ENCODE measurements at places on chromosomes 6 and 20.

DNA sequence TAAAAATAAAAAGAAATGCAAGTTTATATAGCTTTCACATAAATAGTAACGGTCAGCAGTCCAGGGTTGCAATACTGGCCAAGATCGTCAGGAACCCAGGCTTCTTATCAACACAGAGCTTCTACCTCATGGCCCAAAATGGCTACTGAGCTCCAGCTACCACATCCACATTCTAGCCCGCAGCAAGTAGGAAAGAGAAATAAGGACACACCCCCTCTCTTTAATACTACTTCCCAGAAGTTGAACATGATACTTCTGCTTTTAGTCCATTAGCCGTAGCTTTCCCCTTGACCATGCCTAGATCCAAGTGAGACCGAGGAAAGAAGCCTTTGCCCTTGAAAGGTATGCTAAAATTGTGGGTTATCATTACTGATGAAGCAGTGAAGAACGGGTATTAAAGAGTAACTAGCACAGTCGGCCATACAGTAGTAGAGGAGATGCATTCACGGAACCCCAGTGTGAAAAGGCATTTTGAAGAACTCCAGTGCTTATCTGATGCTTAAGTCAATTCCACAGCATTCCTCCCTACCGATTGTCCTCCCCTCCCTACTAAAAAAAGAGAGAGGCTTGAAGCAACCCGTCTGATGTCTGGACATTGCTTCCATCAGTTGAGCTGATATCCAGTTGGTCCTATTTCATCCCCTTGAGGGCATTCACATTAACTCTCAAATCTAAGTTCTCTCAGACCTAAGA lies 226.9 kb upstream of the RREB1 start:
- no peak for DNase-seq

DNA sequence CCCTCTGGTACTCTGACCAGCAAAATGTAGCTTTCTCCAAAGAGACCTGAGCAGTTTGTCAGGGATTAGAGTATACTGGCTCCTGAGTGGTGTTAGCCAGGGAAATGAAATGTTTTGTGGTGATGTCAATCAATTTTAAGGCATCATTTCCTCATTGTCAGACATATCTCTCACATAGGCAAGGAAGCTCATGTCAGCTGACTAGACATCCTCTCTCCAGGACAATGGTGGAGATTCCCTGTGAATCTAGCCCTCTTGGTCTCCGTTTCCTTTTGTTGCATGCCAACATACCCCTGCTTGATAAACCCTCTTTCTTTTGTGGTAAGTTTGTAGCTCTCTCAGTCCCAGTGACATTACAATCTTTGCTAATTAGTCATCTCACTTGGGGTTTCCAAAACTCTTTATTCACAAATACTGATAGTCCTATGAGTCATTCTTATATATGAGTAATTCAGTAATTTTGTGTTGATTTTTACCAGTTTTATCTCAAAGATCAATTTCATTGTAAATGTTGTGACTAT lies 135.6 kb upstream of the PTPRK start:
- peak; percentile 8 for DNase-seq

GRCh38 chr6:109853951-109854350 lies 124.2 kb upstream of the GPR6 start:
- no peak for DNase-seq

DNA sequence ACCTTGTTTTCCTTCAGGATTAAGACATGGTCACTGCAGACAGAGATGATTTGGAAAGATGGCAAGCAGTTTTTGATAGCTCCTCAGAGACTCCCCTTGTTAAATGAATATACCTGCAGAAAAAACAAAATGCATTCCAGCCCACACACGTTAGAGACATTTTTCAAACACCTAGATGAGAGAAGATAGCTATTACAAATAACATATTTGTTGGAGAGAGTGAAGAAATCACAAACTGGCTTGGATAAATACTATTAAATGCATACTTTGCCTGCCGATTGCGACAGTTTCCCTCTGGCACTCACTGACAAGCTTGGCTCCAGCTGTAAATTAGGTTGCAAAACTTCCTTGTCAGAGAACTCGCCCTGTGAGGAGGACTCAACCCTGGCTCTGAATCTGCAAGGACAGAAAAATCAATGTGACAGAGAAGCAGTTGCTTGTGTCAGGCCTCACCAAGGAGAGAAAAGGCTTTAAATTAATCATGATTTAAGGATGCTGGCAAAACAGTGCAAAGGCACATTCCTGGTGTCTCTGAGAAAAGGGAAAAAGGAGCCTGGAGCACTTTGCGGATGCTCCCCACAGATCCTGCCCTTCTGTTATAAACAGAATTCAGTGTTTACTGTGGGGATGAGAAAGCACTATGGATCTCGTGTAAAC lies 423.7 kb upstream of the MARCKS start:
- DNase-seq, result no peak

DNA sequence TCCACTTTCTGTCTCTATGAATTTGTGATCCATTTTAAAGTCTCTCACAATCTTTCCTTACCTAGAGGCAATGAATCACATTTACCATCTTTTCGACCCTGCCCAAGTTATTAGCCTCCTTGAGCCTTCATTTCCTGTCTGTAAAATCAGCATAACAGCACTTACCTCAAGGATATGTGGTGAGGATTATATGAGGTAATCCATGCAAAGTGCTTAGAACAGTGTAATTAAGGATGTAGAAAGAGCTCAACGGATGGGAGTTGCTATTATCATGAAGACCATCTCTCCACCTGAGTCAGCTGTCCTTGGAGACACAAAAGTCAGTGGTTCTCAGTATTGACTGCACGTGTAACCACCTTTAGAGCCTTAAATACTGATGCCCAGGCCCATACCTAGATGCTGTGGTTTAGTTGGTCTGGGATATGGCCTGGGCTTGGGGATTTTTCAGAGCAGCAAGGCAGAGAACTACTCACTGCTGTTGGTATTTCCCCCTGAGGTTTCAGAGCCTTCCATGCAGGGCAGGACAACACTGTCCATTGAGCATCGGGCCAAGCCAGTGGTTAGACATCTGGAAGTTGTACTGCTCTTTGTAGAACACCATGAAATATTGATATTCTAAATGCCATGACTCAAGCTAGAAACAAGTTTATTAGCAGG lies 55.8 kb downstream of the LYRM2 start:
- DNase-seq, result no peak

DNA sequence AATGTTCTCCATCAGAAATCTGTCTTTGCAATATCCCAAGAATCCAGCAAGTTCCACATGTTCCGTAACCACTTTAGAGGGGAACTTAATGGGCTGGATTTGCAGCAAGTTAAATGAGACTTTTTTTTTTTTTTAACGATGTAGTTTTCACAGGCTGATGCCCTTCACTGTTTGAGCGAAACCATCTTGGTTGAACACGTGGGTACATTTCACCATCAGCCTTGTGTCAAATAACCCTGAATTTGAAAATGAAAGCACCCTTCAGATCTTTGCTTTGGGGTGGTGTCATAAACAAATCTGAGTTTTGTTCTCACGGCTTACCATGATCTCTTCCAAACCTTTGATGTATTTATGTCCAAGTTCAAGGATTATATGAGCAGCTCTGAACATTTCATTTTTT lies 73.7 kb upstream of the EXOC2 start:
- DNase-seq, result no peak

GRCh38 chr6:108097882-108098281 lies 23.3 kb upstream of the OSTM1 start:
- no peak for DNase-seq

DNA sequence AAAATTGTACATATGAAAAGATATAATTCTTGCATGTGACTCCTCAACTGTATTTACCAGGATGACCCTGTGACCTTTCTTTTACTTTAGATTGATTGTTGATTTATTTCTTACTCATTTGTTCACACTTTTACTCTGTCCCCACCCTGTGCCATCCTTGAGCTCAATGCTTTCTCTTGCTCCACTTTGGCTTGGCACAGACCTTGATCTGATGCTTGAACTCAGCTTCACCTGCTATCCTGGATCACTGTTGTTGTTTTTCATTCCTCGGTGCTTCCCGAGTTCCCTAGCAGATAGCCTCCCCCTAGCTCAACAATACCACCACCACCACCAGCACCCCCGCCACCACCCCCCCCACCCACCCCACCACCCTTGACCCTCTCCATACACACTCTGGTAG lies 102.1 kb downstream of the EYA4 start:
- no peak for DNase-seq

DNA sequence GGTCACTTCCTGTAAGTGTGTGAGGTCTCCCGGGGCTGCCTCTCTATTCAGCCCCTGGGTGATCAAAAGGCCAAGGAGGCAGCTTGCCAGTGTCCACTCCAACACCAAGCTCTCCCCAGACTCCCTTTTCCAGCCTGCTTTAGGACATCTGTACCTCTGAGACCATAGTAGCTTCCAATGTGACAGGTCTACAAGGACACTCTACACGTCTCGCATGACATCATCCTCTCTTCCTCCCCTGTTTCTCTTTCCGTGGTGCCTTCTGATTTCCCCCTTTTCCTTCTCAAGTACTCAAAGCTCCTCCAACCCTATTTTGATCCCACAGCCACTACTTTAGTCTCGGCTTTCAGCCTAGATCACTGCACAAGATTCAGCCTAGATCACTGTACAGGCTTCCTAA lies 26.4 kb downstream of the HLA-F start:
- no peak for DNase-seq

DNA sequence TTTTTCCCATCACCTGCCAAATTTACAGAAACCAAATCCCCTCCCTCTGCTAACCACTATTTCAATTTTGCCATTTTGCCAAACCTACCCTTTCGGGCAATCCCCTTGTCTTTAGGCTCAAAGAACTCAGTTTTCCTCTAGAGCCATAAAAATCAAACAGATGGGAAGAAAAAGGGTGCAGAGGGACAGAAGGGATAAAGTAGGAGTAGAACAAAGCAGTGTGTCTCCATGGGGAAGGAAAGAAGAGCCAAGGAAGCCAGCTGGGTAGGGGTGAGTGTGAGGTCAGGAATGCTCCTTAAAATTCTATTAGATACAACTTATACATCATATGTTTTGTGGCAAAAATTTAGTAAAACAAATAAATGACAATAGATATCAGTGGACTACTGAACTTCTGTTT lies 316.5 kb downstream of the BTBD9 start:
- no peak for DNase-seq
